ENCODE measurements at places on chromosomes 1 and 21.

DNA sequence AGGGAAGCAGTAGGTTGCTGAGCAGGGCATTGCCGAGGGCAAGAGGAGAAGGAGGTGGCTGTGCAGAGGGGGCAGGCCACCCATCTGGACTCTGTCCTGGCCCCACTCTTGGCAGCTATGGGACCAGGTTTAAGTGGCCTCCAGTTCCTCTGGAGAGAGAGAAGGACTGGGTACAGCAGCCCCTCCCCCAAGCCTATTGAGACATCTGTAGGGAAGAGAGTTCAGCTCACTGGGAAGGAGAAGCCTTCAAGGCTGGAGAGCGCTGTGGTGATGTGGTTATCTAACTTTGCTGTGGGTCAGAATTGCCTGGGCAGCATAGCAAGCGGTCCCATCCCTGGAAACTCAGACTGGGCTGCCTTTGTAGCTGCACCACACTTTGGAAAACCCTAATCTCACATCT lies 93.9 kb downstream of the KCNJ15 start:
- H3K27ac ChIP-seq = no peak overlapping the region
- no peak for DNase-seq
- H3K36me3 ChIP-seq = no peaks in the 10 kb centered on the region
- no peaks in the 10 kb centered on the region for H3K27me3 ChIP-seq
- 0 out of 2 replicates have a peak, but pooled peaks cover 2% of the 10 kb centered on the region for H3K4me1 ChIP-seq

DNA sequence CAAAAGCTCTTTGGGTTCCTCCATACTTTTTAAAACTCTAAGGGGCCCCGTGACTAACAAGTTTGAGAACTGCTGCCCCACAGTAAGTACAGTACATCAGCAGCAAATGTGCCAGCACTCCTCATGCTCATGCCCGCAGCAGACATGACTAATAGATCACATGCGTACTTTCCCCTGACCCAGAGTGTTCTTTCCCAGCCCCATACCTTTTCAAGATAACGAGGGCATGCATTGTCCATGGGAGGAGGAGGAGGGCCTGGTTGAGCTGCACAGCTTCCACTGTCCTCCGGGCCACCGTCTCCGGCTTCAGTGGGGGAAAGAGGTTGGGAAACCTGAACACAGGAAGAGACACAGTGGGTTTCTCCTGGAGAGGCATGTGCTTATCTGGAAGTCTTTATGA lies 45.5 kb downstream of the DHRS3 start:
- no peaks in the 10 kb centered on the region for H3K4me1 ChIP-seq
- H3K27me3 ChIP-seq = no peaks in the 10 kb centered on the region
- no peak for DNase-seq

- peaks cover 2% of the 10 kb centered on the region for H3K4me1 ChIP-seq
- H3K27me3 ChIP-seq = peaks cover 59% of the 10 kb centered on the region
- no peak for DNase-seq
Observed at GRCh38 chr1:17576519-17576853, 37.0 kb downstream of the ARHGEF10L start.

- no peak for DNase-seq
- no peak overlapping the region for H3K27ac ChIP-seq
- no peaks in the 10 kb centered on the region for H3K4me1 ChIP-seq
Observed at GRCh38 chr1:173128742-173129141, 78.0 kb upstream of the TNFSF18 start.

DNA sequence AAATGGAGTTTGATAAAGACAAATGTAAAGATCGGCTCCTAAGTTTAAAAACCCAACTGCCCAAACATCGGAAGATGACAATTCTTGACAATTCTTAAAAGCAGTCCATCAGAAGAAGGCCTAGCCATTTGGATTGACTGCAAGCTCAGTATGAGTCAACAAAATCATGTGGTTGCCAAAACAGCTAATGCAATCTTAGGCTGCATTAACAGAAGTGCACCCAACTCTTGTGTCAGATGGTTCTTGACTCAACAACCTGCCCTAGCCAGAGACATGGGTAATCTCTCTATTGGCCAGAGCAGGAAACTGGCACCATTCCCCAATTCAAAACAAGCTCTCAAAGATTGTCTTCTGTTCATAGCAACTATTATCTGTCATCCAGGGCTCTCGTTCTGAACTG lies 9.9 kb upstream of the NCF2 start:
- H3K4me1 ChIP-seq = peaks cover 23% of the 10 kb centered on the region
- H3K36me3 ChIP-seq = no peaks in the 10 kb centered on the region

GRCh38 chr1:39153684-39154083 lies 50.8 kb upstream of the MACF1 start:
- H3K4me3 ChIP-seq = no peak overlapping the region
- H3K27ac ChIP-seq = no peak overlapping the region
- DNase-seq = no peak
- no peaks in the 10 kb centered on the region for H3K27me3 ChIP-seq
- no peaks in the 10 kb centered on the region for H3K36me3 ChIP-seq

GRCh38 chr21:42120101-42120902 lies 49.2 kb downstream of the UMODL1 start:
- peak; percentile 80 for DNase-seq
- peaks cover 9% of the 10 kb centered on the region for H3K27me3 ChIP-seq
- no peaks in the 10 kb centered on the region for H3K36me3 ChIP-seq
- peaks cover 43% of the 10 kb centered on the region for H3K4me1 ChIP-seq

DNA sequence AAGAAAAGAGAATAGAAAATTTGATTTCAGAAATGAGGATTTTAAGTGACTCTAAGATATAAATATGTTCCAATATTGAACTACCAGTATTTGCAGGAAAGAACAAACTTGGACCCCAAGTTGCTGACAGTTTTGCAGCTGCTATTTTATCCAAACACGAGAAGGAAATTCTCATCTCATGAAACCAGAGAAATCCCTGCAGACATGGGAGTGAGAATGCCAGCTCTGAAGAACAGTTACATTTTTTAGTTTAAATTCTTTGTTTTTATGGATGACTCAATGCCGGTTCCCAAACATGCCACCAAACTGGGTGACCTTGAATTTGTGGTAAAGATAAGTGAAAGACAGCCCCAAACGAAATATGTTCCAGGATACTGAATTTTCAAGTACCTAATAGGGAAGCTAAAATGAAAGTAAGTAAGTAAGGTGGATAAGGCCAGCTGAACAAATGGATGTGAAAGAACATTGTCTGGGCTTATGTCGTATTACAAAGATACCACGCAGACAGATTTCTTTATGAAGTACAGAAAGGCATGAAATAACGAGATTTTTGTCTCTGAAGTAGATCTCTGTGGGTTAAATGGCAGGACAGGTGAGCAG lies 19.9 kb downstream of the TLR5 start:
- no peak overlapping the region for H3K27ac ChIP-seq
- no peaks in the 10 kb centered on the region for H3K27me3 ChIP-seq
- no peaks in the 10 kb centered on the region for H3K36me3 ChIP-seq
- H3K4me1 ChIP-seq = no peaks in the 10 kb centered on the region
- DNase-seq = no peak
- peak overlapping the region; percentile 62 for H3K4me3 ChIP-seq

- no peak overlapping the region for H3K4me3 ChIP-seq
- H3K27ac ChIP-seq = no peak overlapping the region
- no peak for DNase-seq
- H3K4me1 ChIP-seq = no peaks in the 10 kb centered on the region
Observed at GRCh38 chr1:59477286-59477685, 180.4 kb downstream of the FGGY start.

DNA sequence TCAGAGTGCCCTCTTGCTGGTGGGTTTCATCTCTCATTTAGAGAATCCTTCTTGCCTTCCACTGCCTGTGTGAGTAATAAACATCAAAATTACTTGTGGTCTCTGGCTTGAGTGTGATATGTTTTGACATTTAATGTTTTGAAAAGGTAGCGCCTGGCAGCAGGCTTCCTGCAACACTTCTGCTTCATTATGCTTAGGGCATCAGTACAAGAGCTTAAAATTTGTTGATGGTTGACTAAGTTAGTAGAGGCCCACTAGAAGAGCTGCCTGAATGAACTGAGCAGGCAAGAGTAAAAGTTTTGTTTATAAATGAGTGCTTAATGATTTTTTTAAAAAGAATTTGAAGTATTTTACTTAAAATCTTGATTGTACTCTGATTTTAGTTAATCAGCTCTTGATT lies 6.4 kb upstream of the RPE65 start:
- H3K27ac ChIP-seq = no peak overlapping the region
- no peak overlapping the region for H3K4me3 ChIP-seq
- no peak for DNase-seq
- no peaks in the 10 kb centered on the region for H3K27me3 ChIP-seq
- no peaks in the 10 kb centered on the region for H3K36me3 ChIP-seq

GRCh38 chr21:45769294-45769693 lies 125.8 kb downstream of the PCBP3 start:
- no peak overlapping the region for H3K27ac ChIP-seq
- no peaks in the 10 kb centered on the region for H3K4me1 ChIP-seq
- DNase-seq = no peak

DNA sequence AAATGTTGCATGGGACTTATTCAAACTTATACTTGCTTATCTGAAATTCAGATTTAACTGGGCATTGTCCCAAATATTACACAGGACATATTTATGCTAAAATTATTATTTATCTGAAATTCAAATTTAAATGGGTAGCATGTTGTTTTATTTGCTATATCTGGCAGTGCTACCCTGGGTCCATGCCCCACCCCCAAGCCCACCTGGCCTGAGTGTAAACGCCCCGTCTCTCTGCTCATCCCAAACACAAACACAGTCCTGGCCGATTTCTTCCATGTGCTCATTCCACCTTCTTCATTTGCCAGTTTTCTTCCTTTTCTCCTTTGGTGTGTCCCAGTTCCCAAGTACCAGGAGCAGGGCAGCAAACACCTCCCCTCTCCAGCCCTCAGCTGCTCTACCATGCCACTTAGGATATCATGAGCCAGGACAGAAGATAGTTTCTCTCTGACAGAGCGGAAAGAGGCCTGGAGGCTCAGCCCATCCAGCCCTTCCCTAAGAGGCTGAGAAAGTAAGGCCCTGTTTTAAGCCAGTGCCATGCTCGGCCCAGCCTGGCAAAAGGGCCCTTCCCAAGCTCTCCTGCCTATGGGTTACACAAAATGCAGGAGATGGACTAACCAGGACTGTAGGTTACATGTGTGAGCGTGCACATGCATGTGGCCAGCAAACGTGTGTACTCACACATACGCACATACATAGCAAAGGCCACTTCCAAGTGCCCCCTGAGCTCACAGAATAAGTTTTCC lies 69.5 kb downstream of the UBE2T start:
- no peaks in the 10 kb centered on the region for H3K36me3 ChIP-seq
- no peak for DNase-seq
- H3K4me3 ChIP-seq = no peak overlapping the region
- H3K4me1 ChIP-seq = no peaks in the 10 kb centered on the region
- no peak overlapping the region for H3K27ac ChIP-seq
- H3K27me3 ChIP-seq = 0 out of 2 replicates have a peak, but pooled peaks cover 23% of the 10 kb centered on the region

- peak; percentile 88 for DNase-seq
- peak overlapping the region; percentile 25 for H3K4me3 ChIP-seq
- H3K4me1 ChIP-seq = peaks cover 29% of the 10 kb centered on the region
Observed at GRCh38 chr21:39882151-39882838, 15.1 kb downstream of the PCP4 start.

- H3K4me3 ChIP-seq = peak overlapping the region; percentile 15
- H3K36me3 ChIP-seq = no peaks in the 10 kb centered on the region
- peaks cover 16% of the 10 kb centered on the region for H3K27me3 ChIP-seq
- 0 out of 2 replicates have a peak, but pooled peaks cover 8% of the 10 kb centered on the region for H3K4me1 ChIP-seq
- DNase-seq = no peak
Observed at GRCh38 chr1:31760471-31761470, 3.4 kb downstream of the ADGRB2 start.

DNA sequence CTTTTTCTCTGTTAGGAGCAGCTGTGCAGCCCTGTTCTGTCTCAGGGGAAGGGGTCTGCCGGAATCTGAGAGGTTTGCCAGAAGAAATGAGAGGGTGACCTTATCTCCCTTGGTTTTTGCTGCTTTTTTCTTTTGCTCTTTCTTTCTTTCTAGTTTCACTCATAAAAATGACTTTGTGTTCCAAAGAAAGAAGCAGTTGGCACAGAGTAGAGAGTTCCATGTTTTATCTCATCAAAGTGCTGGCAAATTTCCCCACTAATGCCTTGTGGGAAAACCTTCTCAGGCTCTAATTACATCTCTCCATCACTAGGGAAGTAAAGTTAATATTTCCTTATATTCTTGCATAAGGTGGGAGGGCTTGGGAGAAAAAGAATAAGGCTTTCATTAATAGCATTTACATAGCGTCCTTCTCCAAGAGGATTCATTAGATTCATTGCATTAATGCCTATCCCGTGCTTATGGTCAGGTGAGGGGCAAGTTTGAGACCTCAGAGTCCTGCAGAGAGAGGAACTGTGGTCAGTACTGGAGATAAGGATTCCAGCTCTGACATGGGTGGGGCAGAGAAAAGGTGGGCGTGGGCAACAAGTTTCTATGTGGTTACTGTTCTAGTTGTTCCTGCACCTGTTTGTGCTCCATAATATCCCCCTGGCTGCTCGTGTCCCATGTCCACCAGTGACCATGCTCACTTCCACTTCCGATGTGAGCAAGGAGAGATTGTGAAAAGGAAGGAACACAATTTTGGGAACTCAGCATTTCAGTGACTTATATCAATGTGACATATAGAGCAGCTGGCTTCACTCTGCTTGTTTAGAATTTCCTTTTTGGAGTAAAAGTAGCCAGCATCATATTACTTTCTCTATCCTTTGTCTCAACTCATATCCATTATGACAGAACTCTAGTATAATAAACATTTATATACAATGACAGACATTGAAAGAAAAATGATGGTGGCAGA lies 79.5 kb downstream of the DISC1 start:
- DNase-seq = no peak
- no peaks in the 10 kb centered on the region for H3K27me3 ChIP-seq
- no peak overlapping the region for H3K4me3 ChIP-seq
- H3K27ac ChIP-seq = no peak overlapping the region
- H3K36me3 ChIP-seq = no peaks in the 10 kb centered on the region
